NCI-H510A (cell line): ENCODE measurements at places on chromosomes 16 and 17.

DNA sequence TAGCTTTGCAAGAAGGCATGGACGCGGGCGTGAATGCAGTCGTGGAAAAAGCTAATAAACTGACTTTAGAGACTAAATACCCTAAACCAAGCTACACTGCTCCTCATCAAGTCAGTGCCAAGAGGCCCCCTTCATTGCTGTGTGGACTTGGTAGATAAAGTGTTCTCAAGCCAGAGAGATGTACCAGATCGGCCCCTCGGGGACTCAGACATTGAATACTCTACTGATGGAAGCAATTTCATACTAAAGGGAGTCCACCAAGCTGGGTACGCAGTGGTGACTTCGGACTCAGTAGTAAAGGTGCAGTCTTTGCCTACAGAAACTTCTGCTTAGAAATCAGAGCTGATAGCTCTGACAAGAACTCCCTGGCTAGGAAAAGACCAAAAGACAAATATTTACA, 8.8 kb downstream of the POLR3K start:
- no peak for DNase-seq

- DNase-seq: no peak
Measured at GRCh38 chr17:30000755-30001257, 59.4 kb downstream of the EFCAB5 start.

- no peak for DNase-seq
Measured at GRCh38 chr17:57776366-57776765, 31.3 kb upstream of the CCDC182 start.

- no peak for DNase-seq
Measured at GRCh38 chr17:30589431-30589830, 112.2 kb downstream of the GOSR1 start.

DNA sequence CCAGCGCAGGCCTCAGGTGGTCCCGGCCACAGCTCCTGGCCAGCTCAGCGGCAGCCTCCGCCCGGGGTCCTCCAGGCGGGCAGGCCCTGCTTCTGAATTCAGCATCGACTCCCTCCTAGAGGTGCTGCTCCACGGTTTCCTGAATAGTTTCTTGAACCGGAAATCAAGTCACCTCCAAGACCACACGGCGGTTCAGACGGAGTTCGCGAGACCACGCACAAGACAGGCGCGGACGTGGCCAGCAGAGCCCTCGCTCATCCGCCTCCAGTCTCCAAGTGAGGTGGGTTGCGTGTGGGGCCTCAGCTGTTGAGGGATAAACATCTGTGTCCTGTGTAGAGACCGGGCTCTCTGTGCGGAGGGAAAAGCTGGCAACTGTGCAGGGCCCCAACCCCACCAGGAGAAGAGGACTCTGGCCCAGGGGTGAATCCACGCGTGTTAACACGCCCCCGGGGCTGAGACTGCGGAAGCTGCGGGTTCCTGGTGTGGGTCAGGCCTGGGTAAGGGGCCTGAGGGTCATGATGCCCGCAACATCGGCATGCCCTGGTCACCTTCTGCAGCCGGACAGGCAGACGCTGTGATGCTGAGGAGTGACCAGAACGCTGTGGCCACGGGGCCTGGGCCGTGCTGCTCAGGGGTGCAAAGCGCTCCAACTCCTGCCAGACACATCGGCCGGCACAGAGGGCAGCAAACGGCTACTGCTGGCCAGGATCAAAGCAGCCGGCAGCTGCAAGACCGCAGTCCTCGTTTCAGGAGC, 55.0 kb upstream of the METRNL start:
- DNase-seq: no peak

GRCh38 chr16:11734653-11735043, 8.0 kb downstream of the TXNDC11 start:
- no peak for DNase-seq

GRCh38 chr17:57751348-57751971, 6.4 kb upstream of the CCDC182 start:
- no peak for DNase-seq

DNA sequence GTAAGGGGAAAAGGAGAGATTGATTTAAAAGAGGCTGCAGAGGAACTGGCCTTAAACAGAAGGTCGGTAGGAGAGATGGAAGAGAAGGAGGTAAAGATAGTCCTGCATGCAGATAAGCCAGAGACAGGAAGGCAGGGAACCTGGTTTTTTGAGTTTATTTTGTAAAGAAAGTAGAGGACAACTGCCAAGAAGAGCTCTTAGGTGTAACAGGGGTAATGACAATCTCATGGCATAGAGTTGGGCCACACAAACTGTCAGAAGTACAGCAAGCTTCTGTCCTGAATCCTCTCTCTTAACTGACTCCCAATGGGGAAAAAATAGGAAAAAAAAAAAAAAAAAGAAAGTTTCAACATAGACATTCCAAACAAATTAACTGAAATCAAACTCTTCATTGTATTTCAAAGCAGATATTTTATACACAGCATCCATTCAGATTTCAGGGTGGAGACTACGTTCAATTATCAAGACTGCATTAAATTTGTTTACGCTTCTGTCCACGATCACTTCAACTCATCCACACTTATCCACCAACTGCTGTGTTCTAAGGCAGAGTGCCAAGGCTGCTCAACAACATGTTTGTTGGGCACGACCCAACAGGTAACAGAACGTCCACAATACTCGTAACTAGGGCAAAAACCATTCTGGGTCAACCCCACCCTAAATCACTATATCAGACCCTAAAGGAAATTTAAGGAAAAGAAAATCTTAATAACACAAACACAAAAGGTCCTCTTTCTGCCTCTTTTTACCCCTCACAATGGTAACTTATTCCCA, 34.9 kb downstream of the USP31 start:
- peak; percentile 26 for DNase-seq

GRCh38 chr17:70878879-70879278, 709.5 kb downstream of the KCNJ2 start:
- DNase-seq: no peak

DNA sequence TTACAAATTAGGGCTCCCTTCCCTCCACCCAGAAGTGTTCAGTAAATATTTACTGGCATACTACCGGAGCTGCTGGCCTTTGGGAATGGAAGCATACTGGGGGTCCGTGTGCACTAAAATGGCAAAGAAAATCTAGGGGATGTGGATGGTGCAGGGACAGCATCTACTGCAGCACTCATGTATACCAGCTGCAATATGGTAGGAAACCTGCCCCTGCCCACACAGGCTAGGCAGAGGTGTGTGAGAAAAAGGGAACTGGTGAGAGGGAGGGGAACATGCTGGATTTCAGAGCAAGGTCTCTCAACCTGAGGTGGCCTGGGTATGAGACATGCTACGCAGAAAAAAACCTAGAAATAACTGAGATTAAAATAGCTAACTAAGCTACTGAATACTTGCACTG, 145.4 kb downstream of the CDH13 start:
- no peak for DNase-seq

GRCh38 chr17:77188084-77189066, 47.6 kb downstream of the SEC14L1 start:
- no peak for DNase-seq

GRCh38 chr17:59425085-59425931, 93.9 kb downstream of the YPEL2 start:
- DNase-seq: no peak

GRCh38 chr17:12081720-12082119, 61.0 kb downstream of the MAP2K4 start:
- DNase-seq: no peak

DNA sequence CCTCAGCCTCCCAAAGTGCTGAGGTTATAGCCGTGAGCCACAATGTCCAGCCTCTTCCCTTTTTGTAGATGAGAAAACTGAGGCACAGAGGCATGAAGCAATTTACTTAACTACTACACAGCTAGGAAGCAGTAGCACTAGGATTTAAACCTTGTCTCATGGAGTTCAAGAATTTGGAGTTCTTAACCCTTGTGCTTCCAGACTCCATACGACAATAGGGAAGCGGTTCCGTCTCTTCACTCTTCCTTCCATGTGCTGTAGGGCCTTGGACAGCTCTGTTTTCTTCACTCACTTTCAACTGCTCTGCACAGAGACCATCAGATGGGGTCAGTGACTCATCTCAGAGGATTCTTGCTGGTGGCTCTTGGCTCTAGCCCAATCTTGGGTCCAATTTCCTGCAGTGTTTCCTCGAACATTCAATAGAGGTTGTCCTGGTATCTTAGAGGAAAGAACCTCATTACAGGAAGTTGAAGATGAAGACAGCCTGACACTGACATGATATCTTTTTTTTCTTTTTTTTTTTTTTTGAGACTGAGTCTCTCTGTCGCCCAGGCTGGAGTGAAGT, 19.3 kb downstream of the ITGAL start:
- no peak for DNase-seq

- no peak for DNase-seq
Measured at GRCh38 chr17:12522743-12523183, 142.9 kb upstream of the MYOCD start.

GRCh38 chr17:81832608-81833159, 407 bp downstream of the MCRIP1 start:
- DNase-seq: no peak

- DNase-seq: no peak
Measured at GRCh38 chr17:52064791-52065211, 93.7 kb downstream of the CA10 start.

- no peak for DNase-seq
Measured at GRCh38 chr16:85908889-85909589, 10.1 kb downstream of the IRF8 start.

GRCh38 chr16:49128740-49129139, 152.9 kb downstream of the CBLN1 start:
- DNase-seq: no peak

GRCh38 chr17:1001640-1002411, 4.9 kb downstream of the TIMM22 start:
- DNase-seq: no peak

DNA sequence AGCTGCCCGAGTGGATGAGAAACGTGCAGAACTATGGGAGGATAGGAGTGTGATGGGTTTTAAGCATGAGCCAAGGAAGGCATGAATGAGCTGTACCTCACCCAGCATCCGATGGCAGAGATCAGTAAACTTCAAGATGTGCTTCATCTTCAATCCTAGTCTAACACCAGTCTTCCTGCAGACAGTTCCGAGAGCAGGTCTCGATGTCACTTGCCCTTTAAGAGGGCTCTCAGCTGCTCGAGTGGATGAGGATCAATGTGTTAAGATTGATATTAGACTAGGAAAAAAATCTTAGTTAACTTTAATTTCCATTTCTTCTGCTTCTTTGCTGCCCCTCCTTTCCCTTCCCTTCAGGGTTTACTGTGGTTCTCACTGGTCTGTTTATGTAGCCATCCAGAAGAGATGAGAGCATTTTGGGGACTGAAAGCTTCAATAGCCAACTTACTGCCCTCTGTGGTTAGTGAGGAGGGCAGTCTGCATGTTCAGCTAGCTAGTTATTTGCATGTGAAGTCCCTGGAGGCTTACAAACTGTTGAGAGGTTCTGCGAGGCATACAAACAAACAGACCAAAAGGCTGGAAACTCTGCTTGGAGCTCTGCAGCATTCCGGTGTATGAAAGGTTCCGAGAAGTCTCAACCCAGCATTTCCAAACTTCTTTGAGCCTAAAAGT, 15.3 kb downstream of the KLHL36 start:
- DNase-seq: no peak

DNA sequence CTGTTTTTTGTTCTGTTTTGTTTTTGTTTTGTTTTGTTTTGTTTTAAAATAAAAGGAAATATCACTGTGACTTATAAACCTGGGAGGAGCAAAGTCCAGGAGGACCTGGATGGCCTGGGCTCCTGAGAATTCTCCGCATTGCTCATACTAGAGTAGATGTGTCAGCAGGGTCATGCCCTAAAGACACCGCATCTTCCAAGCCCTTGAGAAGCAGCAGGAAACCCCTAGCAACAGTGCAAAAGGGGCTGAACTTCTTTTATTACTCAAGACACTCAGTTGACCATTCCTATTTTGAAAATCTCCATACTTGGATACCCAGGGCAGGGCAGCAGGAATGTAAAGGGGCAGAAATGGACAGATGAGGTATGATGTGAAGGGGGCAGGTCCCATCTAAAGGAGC, 51.8 kb downstream of the SYT17 start:
- DNase-seq: no peak
